Right kidney (tissue), 9 donors: ENCODE measurements at places on chromosomes 13 and 19.
A peak's percentile ranks its signal among the peaks of the same experiment; 100 is the strongest.

DNA sequence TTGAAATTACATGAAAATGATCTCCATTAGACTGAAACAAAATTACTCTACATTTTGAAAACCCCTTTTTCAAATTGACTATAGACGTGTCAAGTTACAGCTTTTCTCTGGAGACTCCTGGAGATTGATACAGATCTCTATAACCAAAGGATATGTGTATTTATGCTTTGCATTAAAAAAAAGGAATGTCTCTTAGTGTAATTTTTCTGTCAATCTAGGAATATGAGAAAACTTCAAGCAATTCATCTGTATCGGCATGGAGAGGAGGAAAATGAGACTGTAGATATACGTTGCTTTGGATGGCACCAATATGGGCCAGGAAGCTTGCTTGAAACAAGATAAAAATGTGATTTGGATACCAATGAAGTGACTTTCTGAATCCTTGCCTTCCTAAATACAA, 286.6 kb downstream of the PCDH9 start:
- no peak for DNase-seq

GRCh38 chr19:21022996-21023395, 2.5 kb downstream of the ZNF430 start:
- no peak for DNase-seq

GRCh38 chr19:53466726-53467484, 628 bp upstream of the ZNF813 start:
- DNase-seq, result peak; percentile 83

DNA sequence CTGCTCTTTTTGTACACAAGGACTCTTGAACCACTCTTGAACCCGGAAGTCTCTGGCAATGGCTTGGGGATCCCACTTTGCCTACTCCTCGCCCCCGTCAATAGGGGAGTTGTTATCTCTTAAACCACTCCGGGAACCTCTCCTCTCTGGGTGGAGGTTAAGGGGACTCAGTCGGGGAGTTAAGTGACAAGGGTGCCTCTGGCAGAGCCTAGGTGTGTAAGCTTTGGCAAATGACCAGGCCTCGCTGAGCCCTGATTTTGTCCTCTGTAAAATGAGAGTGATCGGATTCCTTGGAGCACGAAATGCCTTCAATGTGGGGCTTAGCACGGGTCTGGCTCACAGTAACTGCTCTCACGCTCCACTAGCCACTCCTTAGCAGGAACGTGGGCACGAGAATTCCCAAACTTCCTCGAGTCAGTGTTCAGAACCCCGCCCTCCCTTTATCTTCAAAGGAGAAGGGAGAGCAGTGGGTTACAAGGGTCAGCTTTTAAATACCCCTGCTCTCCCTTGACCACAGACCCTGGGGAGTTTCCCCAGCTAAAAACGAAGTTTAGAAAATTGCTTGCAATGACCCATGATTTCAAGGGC, 193.3 kb downstream of the KATNAL1 start:
- no peak for DNase-seq

- no peak for DNase-seq
Measured at GRCh38 chr19:32343550-32344262, 1.7 kb upstream of the ZNF507 start.

DNA sequence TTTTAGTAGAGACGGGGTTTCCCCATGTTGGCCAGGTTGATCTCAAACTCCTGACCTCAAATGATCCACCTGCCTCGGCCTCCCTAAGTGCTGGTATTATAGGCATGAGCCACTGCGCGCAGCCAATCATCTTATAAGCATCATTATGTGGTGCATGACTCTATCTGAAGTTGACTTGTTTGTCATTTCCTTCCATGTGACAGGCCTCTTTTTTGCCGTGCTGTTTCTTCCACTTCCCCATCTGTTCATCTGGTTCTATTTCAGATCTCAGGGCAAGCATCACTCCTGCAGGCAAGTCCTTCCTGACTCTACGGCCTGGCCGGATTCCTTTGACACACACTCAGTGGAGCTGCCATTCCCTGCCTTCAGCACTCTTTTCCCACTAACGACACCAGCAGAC, 15.2 kb downstream of the COL5A3 start:
- DNase-seq, result no peak

DNA sequence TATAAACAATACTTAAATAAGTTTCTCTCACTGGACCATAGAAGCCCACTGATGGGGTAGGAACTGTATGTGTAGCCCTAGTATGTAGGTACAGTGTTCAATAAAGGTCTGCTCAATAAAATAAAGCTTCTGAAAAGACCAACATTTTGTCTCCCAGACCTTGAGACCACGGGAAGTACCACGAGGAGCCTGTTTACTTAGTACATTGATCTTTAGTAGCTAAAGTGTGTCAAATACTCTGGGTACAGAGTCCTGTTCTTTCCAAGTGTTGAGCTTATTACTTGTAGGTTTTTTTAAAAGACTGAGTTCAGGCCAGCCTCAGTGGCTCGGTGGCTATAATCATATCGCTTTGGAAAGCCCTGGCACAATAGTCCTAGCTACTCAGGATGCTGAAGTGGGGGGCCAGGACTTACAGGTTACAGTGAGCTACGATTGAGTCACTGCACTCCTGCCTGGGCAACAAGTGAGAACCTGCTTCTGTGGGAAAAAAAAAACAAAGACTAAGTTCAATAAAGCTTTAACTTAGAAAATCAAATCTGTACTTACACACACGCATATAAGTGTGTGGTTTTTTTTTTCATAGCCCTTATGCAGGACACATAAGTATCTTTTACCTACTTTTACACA, 3.4 kb downstream of the MTRF1 start:
- DNase-seq, result no peak

DNA sequence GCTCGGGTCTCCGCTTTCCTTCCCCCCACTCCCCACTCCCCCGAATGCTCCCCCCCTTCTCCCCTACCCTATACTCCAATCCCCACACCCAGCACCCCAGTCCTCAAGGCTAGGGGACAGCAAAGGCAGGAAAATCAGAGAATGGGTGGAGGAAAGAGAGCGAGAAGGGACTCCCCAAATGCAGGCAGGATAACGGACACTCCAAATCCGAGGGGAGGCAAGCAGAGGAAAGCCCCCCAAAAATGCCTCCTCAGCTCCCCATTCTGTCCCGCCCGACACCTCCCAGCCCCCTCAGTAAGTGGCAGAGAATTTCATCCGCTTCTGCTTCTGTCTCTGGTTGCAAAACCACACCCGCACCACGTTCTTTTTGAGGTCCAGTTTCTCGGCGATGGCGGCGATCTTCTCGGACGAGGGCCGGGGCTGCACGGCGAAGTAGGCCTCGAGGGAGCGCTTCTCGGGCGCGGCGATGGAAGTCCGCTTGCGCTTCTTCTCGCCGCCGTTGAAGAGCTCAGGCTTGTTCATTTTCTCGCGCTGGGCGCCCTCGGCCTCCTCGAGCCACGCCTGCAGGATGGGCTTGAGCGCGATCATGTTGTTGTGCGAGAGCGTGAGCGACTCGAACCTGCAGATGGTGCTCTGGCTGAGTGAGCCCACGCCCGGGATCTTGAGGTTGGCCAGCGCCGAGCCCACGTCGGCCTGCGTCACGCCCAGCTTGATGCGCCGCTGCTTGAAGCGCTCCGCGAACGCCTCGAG, 2.1 kb downstream of the POU4F1 start:
- peak; percentile 74 for DNase-seq

GRCh38 chr13:106374631-106375030, 160.8 kb downstream of the EFNB2 start:
- DNase-seq, result no peak

DNA sequence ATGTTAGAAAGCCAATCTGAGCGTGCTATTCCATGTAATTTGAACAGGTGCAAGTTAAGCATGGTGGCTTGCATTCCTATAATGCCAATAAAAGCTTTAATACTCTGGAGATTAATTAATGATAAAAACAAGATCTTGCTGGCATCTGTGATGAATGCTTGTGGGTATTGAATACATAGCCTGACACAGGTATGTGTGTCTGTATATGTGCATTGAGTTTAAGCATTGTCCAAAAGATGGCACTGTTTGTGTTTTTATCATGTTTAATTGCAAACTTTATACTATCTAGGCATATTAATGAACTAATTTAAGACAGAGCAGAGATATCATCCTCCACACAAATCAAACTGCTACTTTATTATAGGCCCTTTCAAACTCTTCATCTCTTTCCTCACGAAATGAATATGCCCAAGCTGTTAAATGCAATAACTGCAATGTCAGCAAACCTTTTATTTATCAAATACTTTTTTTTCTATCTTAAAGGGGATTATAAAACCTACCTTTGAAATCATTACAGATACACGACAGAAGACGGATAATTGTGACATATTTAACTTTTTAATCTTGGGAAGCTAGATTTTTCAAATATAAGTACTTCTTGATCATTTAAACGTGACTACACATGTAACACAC, 86.5 kb downstream of the TNFSF11 start:
- no peak for DNase-seq
